Sigmoid colon (tissue), 7 donors: ENCODE measurements at places on chromosomes 7 and 10. TPM values are rescaled to one million over a fixed set of nuclear protein-coding genes. Genes with fewer than 3 reads are reported as not detected.
A peak's percentile ranks its signal among the peaks of the same experiment; 100 is the strongest.

- DNase-seq: no peak
These were observed 65.1 kb upstream of the ITGA8 start for GRCh38 chr10:15784662-15785300.

DNA sequence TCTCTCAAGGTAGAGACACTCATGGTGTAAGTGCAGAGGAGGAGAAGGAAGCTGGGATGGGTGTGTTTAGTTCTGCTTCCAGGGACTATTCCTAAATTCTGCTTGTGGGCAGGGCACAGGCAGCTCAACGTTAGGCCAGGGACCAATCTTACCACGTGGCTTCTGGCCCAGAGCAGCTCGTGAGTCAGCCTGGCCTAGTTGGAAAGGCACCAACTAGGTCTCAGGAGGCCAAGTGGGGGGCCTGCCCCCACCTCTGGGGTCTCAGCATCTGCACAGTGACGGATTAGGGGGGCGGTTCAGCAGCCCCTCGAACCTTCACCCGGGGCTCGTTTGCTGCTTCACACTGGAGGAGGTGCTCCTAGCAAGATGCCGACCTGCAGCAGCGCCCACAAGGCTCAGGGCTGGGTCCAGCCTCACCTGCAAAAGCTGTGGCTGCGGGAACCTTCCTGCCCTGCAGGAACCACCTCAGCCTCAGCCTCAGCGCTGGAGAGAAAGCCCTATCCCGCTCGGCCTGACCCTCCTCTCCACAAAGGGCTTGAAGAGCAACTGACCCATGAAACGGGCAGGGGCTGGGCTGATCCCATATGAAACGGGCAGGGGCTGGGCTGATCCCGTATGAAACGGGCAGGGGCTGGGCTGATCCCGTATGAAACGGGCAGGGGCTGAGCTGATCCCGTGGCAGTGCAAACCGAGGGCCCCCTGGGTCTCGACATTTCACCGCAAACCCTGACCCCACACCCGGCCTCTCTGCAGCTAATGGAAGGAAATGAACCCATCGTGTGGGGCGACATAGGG lies 447.4 kb downstream of the DNAJB6 start:
- no peak for DNase-seq

DNA sequence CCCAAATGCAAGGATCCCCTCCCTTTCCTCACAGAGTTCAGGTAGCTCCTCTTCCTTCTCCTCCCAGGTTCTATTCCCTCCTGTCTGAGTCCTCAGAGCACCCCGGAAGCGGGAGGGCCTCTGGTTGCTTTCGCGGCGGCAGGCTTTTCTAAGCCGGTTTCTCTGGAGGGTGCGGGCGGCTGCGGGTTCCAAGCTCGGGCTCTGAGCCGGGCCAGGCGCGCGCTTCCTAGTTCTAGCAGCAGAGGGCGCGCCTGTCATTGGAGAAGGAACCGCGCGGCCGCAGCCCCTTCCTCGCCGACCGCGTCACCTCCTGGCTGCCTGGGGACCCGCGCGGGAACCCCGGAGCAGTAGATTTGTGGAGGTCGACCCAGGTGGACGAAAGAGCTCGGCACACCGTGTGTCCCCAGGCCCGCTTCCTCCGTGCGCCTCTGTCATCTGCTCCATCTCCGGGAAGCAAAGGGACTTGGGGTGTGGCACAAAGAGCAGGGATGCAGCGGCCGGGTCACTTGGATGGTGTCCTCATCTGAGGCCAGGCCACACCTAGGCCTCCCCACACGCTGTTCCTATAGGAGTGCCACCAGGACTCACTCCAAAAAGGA lies 389.0 kb upstream of the PODXL start:
- DNase-seq: no peak

ZNF239 gene
- total RNA-seq: 4.1 TPM

DNA sequence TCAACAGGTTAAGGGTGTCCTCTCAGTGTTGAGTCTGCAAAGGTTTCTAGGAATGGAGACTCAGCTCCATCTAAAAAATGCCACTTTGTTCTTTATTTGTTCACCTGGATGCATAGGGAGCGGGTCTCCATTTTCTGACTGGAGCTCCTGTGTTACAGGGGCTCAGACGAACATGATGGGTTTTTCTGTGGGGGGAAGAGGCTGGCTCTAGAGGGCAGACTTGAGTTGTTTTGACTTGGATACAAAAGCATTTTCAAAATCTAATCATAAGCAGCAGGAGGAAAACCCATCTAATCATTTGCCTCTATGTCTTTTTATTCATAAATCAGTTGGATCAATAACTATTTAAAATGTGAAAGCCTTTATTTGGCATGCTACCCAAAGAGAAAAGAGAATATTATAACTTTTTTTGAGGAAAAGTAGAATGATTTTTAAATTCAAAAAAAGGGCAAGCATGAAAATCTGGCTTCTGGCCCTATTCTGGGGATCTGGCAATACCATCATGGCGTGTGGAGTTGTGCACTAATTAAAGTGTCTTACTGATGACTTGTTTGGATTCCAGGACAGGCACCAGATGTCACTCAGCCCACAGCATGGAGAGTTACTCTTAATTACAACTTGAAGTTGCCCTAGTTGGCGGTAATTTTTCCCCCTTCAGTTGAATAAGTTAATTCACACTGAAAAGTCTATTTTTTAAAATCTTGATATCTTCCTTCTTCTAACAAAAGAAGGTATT lies 594.9 kb downstream of the REEP3 start:
- no peak for DNase-seq

CCL24 gene
- not detected for total RNA-seq

DNA sequence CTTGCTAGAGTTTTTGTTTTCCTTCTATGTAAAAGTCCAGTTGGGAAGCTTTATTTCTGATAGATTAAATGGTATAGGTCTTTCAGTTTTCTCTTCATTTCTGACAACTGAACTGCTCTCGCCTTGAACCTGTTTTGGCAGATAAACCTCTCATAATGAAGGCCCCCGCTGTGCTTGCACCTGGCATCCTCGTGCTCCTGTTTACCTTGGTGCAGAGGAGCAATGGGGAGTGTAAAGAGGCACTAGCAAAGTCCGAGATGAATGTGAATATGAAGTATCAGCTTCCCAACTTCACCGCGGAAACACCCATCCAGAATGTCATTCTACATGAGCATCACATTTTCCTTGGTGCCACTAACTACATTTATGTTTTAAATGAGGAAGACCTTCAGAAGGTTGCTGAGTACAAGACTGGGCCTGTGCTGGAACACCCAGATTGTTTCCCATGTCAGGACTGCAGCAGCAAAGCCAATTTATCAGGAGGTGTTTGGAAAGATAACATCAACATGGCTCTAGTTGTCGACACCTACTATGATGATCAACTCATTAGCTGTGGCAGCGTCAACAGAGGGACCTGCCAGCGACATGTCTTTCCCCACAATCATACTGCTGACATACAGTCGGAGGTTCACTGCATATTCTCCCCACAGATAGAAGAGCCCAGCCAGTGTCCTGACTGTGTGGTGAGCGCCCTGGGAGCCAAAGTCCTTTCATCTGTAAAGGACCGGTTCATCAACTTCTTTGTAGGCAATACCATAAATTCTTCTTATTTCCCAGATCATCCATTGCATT lies 27.1 kb downstream of the MET start:
- no peak for DNase-seq

DNA sequence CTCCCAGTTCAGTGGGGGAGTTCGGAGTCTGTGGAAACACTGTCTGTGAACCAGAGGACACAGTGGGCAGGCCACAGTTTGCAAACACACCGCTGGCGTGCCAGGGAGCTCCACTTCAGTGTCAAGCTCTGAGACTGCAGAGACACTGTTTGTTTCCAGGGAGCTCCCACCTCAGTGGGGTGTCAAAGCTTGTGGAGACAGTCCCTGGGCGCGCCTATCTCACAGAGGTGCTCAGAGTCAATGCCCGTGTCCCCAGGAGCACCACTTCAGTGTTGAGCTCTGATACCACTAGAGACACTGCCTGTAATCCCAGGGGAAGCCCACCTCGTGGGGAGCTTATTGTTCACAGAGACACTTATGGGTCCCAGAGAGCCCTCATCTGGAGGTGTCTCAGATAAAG lies 4.3 kb downstream of the MYO1G start:
- DNase-seq: no peak

DNA sequence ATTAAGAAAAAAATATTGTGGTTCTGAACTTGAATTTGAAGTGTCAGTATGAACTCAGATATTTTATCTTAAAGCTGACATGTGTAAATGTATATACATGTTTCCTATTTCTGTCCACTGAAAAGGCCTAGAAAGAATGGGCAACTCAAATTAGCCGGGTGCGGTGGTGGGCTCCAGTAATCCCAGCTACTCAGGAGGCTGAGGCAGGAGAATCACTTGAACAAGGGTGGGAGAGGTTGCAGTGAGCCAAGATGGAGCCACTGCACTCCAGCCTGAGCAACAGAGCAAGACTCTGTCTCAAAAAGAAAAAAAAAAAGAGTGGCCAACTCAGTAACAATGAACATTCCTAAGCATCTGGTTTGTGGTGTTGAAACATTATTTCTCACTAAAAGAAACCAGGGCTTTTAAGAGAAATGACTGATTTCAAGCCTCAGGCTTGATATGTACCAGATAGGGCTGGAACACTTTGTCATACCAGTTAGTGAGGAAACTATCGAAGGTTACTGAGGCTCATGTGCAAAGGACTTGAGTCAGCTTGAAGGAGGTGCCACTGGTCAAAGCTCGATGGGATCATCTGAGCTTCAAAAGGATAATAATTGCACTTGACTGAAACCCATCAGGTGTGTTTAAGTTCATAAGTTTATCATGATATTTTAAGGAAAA lies 40.5 kb downstream of the AOAH start:
- no peak for DNase-seq

DNA sequence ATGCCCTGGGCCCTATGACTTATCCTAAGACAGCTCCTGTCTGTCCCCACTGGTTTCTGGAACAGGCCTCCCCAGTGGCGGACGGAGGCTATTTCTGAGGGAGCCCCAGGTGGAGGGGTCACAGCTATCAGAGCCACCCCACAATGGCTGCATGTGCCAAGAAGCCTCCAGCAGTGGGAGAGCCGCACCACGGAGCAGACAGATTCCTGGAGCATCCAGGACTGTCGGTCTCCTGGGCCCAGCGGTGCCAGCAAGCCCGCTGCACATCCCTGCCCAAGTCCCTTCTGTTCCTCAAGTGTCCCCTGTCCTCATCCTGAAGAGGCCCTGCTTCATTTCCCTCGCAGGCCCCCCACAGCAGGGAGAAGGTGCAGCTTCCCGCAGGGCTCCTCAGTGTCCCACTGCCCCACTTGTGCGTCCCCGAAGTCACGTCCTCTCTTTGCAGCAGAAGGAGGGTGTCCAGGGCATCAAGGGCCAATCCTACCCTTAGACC lies 193.0 kb upstream of the SHH start:
- no peak for DNase-seq

GRCh38 chr7:117273325-117273724 lies 49.5 kb downstream of the WNT2 start:
- no peak for DNase-seq

DNA sequence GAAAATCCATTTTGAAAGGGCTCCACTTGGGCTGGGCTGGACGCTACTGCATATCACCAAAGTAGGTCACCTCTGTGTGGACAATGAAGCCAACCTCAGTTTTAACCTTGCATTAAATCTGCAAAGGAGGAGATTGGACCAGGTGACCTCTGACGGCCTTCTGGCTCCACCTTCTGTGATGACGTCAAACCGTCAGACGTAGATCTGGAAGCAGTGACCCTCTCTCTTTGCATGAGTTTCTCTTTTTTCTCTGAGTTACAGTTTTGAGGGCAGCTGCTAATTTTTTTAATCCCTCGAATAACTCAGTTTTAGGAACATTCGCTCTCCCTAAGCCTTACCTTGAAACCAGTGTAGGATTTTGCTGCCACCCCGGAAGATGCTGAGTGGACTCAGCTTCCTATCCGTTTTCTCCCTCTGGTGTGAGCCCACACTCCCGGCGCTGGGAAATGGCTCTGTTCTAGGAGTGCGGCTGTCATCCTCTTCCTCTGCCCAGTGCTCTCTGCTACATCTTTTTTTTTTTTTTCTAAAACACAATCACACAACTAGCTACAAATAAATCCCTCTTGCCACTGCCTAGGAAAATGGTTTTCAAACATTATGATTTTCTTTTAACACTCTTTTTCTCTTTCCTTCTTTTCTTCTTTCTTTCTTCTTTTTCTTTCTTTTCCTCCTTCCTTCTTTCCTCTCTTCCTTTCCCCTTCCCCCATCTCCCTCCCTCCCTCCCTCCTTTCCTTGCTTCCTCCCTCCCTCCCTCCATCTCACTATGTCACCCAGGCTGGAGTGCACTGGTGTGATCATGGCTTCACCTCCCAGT lies 27.7 kb upstream of the NMT2 start:
- peak; percentile 56 for DNase-seq

FXYD4 gene
- total RNA-seq: not detected

TET1 gene
- 7.1 TPM for total RNA-seq
